Fibroblast of skin of left biceps (primary cell): ENCODE measurements at places on chromosomes 16 and 17.

GRCh38 chr16:53024045-53024444, 28.7 kb downstream of the CHD9NB start:
- no peak for DNase-seq

DNA sequence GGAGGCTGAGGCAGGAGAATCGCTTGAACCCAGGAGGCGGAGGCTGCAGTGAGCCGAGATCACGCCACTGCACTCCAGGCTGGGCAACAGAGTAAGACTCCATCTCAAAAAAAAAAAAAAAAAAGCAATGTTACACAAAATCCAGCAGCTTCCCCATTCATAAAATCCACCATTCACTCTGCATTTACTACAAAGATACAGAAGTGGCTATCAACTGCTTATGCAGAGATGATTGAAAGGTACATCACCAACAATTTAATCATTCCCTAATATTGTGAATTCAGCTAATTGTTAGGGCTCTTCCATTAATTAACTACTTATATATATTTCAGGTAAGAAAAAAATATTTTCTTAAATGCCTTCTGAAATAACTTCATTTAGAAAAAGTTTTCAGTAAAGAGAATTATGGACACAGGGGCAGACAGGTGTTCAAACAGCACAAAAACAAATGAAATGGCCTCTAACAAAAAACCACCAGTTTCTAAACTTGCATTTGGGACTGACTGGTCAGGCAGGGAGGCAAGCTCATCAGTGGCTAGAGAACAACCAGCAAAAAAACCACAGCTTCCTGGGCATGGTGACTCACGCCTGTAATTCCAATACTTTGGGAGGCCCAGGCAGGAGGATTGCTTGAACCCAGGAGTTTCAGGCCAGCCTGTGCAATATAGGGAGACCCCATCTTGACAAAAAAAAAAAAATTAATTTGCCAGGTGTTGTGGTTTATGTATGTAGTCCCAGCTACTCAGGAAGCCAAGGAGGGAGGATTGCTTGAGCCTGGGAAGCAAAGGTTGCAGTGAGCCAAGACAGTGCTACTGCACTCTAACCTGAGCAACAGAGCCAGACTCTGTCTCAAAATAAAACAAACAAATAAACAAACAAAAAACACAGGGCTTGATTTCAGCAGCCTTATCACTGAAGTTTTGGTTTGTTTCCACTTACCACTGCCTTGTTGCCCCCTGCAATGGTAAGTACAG, 26.3 kb downstream of the ERN1 start:
- DNase-seq: no peak

GRCh38 chr16:89164436-89164835, 7.1 kb upstream of the CDH15 start:
- DNase-seq: no peak

DNA sequence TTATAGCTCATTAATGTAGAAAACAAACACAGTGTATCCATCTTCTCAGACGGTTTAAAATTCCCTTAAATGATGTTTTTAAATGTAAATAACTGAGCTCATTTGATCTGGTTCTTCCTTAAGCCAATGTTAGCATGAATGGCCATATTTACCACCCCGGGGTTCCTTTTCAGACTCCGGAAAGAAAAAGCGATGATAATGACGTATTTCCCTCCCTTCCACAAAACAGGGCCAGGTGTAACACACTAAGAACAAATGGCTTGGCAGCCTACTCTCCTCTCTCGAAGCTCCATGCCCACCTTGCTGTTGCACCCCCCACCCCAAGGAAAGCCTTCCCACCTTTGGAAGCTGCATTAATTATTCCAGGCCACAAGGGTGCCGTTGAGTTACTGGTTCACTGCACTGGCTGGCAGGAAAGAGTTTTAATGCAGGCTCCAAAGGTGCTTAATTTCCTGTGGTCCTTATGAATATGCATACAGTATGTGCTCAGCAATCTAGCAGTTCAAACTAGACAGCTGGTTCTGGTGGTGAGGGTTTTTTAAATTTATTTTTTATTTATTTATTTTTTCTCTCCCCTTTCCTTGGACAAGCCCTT, 378.9 kb downstream of the WWOX start:
- DNase-seq: no peak

DNA sequence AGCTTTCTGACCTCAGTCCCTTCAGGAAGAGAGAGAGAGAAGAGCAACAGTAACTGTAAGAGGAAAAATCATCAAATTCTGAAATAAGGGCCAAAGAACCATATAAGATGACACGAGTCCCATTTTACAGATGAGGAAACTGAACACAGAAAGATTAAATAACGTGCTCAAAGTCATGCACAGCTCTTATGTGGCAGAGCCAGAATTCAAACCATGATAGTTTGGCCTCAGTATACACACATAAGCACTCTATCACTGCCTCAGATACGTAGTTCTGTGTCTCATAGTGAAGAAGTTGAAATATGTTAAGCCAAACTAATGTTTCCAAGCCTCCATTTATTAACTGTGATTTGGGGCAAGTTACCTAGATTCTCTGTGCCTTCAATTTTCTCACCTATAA, 1.9 kb upstream of the ZNF19 start:
- no peak for DNase-seq

- DNase-seq: no peak
Observed at GRCh38 chr17:80287806-80288567, 27.3 kb downstream of the RNF213 start.

GRCh38 chr17:27457731-27458523, 1.7 kb downstream of the KSR1 start:
- no peak for DNase-seq

DNA sequence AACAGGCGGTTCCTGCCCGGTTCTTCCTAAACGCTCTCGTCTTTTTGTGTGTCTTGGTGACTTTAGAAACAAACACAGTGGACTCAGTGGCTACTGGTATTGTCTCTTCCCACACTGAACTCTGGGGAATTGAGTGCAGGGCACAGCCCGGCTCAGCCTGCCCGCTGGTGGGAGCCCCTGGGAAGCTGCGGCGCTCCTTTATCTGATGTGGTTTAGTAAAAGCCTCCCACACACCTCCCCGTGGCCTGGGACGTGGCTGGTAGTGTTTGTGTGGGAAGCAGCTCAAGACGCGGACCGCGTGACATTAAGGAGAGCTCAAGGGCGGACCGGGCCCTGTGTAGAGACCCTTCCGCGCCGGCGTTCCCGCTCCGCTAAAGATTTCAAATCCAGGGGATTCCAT, 55.4 kb upstream of the PVALEF start:
- DNase-seq: no peak

DNA sequence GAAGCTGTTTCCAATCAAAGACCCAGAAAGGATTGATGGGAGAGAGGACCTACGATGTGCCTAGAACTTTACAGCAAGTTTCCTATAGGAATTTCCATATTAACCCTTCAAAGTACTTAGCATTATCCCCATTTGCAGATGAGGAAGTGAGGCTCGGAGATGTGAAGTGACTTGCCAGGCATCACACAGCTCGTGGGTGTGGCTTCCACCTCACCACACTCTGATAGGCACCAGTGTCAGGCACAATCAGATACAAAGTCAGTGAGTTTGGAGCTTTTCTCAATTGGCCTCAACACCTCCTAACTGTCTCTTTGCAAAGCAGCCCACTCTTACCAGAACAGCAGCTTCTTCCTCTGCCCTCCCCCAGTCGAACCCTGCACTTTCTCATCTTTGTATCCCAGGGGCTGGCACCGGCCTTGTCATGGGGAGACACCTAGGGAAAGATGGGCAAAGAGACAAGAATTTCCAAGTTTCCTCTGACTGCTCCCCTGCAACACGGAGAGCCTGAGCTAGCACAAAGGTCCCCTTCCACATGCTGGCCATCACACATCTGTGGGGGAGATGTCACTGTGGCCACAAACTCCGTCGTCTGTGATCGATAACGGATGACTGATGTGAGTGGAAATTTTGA, 37.4 kb upstream of the CCL1 start:
- no peak for DNase-seq

DNA sequence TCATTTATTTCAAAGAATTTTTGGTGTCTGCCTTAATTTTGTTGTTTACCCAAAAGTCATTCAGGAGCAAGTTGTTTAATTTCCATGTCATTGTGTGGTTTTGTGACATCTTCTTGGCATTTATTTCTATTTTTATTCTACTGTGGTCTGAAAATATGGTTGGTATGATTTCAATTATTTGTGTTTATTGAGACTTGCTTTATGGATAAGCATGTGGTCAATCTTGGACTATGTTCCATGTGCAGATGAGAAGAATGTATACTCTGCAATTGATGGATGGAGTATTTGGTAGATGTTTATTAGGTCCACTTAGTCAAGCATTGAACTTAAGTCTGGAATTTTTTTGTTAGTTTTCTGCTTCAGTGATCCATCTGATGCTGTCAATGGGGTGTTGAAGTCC, 383.0 kb downstream of the PMP22 start:
- DNase-seq: no peak

DNA sequence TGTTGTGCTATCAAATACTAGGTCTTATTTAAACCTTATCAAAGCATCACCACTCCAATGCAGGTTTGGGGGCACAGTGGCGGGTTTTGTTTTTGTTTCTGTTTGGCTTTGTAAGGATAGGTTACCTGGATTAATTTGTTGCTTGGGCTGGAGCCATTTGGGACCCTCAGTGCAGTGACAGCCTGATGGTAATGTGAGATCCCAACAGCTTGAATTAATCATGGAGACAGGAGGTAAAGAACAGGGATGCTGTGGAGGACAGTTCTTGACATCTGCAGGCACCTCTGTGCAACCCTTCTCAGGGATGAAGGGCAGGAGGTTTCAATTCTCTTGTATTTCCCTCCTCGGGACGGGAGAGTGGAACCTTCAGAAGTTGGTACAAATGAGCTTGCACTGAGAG, 40.5 kb downstream of the SHISA9 start:
- DNase-seq: no peak

GRCh38 chr17:75308732-75309629, 19.7 kb upstream of the SLC25A19 start:
- no peak for DNase-seq

DNA sequence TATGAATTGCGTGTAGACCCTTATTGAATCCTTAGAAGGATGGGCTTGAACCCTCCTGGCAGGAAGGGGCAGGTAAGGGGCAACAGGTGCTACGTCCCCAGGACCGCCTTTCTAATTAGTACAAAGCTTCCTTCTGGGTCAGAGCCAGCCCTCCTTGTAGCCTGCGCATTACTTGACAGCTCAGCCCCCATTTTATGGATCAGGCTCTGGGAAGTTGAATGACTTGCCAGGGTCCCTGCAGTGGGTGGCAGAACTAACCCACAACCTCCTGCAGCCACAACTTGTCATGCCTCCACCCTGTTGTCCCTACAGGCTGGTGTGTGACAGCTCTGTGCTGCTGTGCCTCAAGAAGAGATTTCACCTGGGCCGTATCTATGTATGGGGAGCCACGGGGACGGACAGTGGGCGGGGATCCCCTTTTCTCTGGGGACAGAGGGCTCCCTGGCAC, 2.7 kb downstream of the MYO15B start:
- no peak for DNase-seq

DNA sequence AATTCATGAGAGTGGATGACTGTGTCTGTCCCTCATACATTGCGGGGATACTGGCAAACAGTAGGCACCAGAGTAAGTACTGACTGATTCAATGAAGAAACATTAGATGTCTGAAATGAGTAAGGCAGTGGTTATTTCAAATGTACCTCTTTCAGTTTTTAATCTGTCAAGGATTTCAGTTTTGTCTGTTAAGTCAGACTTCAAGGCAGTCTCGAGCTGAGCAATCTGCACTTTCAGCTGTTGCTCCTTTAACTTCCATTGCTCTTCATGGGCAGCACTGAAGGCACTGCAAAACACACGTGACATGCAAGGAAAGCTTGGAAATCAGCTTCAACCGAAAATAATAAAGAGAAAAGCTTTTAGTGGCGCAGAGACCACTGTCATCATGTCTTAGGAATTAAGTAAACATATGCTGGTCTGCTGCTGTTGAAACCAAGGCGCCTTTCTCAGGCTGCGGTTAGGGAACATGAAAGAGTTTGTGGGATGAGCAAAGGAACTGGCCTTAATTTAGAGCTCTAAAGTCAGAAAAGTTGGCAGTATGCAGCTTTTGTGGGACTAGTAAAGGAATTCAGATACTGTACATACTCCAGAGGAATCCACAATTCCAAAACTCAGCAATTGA, 38.8 kb downstream of the RPGRIP1L start:
- DNase-seq: peak; percentile 95

DNA sequence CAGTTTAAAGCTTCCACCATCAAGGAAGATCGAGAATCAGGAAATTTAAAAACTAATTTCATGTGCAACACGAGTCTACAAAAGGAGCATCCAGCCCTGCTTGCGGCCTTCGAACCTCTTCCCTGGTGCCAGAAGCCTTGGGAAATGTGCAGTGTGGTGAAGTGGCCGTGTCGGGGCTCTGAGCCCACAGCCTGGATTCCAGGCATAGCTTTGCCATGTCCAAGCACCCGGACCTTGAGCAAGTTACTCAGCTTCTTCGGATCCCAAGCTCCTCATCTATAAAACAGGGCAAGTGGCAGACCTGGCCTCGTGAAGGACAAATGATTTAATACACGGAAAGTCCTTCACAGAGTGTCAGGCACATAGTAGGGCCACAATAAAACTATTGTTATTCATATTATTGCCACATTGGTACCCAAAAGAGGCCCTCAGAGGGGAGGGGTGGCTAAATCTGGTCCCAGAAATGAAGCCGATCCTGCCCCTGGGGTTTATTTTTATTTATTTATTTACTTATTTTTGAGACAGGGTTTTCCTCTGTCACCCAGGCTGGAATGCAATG, 34.8 kb downstream of the COTL1 start:
- no peak for DNase-seq

GRCh38 chr17:611202-611601, 103.4 kb downstream of the VPS53 start:
- no peak for DNase-seq

DNA sequence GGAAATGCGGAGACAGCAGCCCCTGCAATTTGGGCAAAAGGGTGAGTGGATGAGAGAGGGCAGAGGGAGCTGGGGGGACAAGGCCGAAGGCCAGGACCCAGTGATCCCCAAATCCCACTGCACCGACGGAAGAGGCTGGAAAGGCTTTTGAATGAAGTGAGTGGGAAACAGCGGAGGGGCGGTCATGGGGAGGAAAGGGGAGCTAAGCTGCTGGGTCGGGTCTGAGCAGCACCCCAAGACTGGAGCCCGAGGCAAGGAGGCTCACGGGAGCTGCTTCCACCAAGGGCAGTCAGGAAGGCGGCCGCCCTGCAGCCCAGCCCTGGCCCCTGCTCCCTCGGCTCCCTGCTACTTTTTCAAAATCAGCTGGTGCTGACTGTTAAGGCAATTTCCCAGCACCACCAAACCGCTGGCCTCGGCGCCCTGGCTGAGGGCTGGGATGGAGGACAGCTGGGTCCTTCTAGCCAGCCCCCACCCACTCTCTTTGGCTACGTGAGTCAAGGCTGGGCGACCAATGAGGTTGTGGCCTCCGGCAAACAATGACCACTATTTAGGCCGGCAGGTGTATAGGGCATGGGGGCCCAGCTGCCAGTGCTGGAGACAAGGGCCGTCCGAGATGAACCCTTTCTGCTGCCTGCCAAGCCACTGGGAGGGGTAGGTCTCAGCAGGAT, 507 bp downstream of the SERPINF1 start:
- no peak for DNase-seq

GRCh38 chr17:48037838-48038323, 284 bp upstream of the COPZ2 start:
- no peak for DNase-seq
